LHCN-M2 (cell line): ENCODE measurements at places on chromosomes 12 and 14. TPM values are rescaled to one million over a fixed set of nuclear protein-coding genes. Genes with fewer than 3 reads are reported as not detected.

- peak; percentile 46 for DNase-seq
These were observed 9.6 kb downstream of the PUS7L start for GRCh38 chr12:43749016-43749415.

- no peak for DNase-seq
These were observed 214.2 kb downstream of the ADAMTS20 start for GRCh38 chr12:43337571-43338444.

GRCh38 chr12:3925621-3926020 lies 52.4 kb upstream of the PARP11 start:
- no peak for DNase-seq

- no peak for DNase-seq
These were observed 384.5 kb upstream of the DDHD1 start for GRCh38 chr14:53537422-53538315.

Gene REM2
- 0.06 and 0.13 TPM in 2 replicates for total RNA-seq

GRCh38 chr12:72037006-72037795 lies 98.6 kb downstream of the TPH2 start:
- no peak for DNase-seq

GRCh38 chr12:95851606-95852005 lies 7.1 kb upstream of the SNRPF start:
- DNase-seq: no peak

GRCh38 chr14:71086567-71086966 lies 179.3 kb downstream of the PCNX1 start:
- DNase-seq: no peak

DNA sequence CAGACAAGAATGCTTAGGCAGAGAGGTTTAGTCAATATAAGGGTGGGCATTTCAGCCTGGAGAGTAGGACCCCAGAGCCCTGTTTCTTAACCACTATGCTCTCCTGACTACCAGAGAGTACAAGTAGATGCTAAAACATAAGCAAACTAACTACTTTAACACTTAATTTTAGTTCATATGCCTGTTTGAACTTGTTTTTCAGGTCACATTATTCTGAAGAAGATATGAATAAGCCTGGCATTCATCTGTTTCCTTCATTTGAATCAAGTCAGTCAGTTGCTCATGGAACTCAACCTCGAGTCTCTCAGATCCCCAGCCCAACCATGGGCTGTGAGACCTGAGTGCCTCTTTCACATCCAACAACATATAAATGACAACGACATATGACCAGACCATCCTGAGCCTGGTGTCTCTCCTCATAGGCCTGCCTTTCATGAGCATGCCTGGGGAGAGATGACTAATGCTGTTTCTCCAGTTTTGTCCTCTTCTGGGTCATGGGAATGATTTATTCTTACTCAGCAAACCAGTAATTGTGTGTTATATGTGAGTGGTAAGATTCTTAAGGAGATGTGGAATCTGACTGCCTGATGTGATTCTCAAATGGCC lies 251.1 kb upstream of the BTG1 start:
- peak; percentile 95 for DNase-seq

- DNase-seq: peak; percentile 11
These were observed 56.5 kb downstream of the SLC38A1 start for GRCh38 chr12:46212108-46212982.

Gene YEATS4
- total RNA-seq: 39.9 and 48.4 TPM in 2 replicates

DNA sequence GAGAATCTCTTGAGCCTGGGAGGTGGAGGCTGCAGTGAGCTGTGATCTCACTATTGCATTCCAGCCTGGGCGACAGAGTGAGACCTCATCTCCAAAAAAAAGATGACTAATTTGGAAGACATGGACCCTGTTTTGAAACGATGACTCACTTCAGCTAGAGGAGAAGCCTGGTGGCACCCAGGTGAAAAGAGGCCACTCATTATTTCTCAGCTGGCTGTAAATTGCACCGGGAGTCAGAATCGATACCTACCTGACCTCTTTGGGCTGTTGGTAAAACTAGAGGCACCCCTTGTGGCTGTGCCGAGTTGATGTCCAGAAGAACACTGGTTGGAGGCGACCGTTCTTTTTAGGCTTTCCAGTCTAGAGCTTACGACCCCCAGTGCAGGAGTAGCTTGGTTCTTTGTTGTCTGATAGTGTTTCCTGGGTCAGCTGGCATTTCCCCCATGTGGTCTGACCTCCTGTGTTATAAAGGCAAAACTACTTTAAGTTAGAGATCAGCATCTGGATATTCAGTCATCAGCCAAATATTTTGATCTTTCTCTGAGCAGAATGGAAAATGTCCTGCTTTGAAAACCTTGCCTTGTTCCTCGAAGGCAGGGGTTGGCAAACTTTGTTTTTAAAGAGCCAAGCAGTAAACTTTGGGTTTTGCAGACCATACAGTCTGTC lies 93.2 kb downstream of the CHST11 start:
- peak; percentile 5 for DNase-seq

- DNase-seq: no peak
These were observed 179.9 kb downstream of the GRIP1 start for GRCh38 chr12:66499000-66499399.

- no peak for DNase-seq
These were observed 13.1 kb downstream of the MAP3K12 start for GRCh38 chr12:53485955-53486735.

DNA sequence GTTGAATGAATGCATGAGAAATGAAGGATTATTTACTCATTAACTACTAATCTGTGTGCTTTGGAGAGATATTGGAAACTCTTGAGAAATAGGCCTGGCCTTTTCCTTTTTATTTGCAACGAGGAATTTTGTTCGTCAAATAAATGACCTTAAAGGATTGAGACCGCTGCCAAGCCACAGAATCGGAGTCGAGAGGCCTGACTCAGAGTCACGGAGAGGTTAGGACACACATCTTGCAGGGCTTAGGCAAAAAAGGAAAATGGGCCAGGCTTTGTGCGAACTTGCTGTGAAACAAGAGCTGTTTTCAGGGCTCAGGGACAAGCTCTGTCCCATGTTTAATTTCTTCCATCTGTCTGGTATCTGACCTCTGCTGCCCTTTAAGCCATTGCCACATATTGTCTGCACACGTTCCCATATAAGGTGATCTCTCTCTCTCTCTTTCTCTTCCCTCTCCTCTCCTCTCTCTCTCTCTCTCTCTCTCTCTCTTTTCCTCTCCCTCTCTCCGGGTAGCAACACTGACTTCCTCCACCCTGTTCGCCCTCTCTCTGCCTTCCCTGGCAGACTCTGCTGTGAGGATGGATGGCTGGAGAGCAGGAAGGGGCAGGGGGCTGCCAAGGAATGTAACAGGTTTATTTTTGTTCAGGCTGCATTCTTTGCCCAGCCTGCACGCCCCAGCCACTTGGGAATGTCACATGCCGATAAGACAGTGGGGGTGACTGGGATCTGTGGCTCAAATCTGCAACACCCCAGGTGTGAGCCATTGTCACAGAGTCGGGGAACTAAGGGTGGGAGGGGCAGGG lies 14.9 kb upstream of the IFT81 start:
- DNase-seq: peak; percentile 96

Gene TFCP2
- 7.6 and 9.1 TPM in 2 replicates for total RNA-seq

Gene CPNE8
- not detected in 2 replicates for total RNA-seq

- DNase-seq: no peak
These were observed 40.4 kb downstream of the P2RX4 start for GRCh38 chr12:121250359-121250758.

DNA sequence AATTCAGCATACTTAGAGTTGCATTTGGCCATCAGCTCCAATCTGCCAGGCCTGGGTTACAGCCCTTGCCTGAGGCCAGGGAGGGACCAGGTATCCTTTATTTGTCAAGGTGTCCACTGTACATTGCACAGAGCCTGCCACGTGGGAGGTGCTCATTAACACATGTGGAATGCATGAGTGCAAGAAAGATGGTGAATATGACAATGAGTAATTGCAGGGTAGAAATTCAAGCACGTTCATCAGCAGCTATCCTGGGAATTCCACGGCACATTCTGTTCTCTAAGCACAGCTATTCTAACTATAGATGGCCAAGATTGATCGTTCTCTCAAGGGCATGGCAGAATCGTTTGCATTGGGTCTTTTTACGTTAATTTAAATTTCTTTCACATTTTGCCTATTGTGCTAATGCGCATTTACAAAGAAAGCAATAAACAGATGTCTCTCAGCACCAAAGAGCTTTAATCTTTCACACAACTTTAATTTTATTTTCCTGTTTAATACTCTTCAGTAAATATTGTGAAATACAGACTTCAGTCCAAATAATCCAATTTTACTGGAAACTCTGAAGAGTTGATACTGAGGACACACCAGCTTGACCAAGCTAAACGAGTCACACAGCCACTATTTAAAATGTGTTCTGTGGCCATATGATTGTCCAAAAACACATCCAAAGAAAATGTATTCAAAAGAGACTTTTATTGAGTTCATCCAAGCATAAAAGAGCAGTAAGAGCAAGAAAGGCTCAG lies 1025.7 kb upstream of the TMEM132C start:
- DNase-seq: peak; percentile 83

DNA sequence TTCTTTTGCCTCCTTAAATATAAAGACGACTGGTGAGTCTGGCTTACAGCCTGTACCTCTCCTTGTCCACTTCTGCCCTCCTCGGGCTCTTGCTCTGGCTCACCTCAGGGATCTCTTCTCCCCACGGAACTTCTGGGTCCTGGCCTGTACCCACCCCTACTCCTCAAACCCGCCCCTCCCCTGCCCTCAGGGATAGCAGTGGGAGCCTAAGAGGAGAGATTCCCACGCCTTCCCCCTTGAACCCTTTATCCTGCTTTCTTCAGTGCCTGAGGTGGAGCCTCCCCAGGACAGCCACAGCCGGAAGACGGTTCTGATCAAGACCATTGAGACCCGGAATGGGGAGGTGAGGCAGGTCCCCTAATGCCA lies 2.7 kb downstream of the PRPH start:
- no peak for DNase-seq

DNA sequence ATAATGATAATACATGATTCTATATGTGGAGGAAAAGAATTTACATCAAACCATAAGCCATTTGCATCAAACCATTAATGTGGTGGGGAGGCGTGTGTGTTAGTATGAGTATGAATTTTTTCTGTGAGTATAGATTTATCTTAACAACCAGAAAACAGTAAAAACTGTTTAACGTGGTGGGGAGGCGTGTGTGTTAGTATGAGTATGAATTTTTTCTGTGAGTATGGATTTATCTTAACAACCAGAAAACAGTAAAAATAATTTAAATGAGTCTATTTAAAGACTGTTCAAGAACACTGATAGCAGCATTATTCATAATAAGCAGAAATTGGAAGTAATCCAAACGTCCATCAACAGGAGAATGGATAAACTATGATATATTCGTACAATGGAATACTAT lies 9.1 kb upstream of the MSI1 start:
- no peak for DNase-seq

Gene TC2N
- total RNA-seq: 0.19 TPM in 1 of 2 replicates, not detected in the other

Gene AJUBA
- 67.1 and 78.4 TPM in 2 replicates for total RNA-seq

DNA sequence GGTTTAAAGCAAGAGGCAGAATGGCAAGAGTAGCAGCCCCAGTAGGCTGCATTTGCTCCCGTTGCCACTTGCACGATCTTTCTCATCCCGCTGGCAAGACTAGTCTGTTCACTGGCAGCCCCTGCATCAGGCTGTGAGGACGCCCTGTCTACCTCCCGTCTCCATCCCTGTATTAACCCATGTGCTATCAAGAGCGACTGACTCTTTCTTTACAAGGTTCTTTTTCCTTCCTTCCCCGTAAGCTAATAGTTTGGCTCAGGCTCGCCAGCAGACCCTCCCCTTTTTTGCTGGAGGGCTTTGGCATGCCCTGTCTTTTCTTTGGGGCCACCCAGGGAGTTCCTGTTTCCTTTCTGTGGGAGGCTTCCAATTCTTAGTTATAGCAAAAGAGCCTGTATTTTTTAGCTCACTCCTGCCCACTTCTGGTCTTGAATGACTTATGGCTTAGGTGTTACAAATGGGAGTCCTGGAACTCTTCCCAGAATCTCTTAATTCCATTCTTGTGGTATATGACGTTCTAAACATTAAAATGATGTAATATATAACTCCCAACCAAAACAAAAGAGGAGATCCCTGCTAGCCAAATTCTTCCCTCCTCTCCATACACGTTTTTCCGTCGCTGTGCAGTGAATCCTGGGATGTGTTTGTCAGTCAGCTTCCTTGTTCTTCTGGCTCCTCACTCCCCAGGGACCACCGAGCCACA lies 149.0 kb downstream of the PRKCH start:
- peak; percentile 99 for DNase-seq

Gene PTPRO
- total RNA-seq: 0.45 and 0.63 TPM in 2 replicates

- peak; percentile 65 for DNase-seq
These were observed 55.1 kb downstream of the CMAS start for GRCh38 chr12:22100958-22101748.

Gene CIROP
- total RNA-seq: not detected in 2 replicates
